NCI-H460 (cell line): ENCODE measurements at places on chromosomes 1 and 21. TPM values are rescaled to one million over a fixed set of nuclear protein-coding genes. Genes with fewer than 3 reads are reported as not detected.

HHIPL2 gene
- total RNA-seq, result 24.7 and 26.0 TPM in 2 replicates

EDARADD gene
- total RNA-seq, result 0.12 and 0.52 TPM in 2 replicates

CHML gene
- total RNA-seq, result 61.6 and 70.9 TPM in 2 replicates

TFF2 gene
- total RNA-seq, result not detected in 2 replicates

GJA9 gene
- total RNA-seq, result not detected in 2 replicates

DNA sequence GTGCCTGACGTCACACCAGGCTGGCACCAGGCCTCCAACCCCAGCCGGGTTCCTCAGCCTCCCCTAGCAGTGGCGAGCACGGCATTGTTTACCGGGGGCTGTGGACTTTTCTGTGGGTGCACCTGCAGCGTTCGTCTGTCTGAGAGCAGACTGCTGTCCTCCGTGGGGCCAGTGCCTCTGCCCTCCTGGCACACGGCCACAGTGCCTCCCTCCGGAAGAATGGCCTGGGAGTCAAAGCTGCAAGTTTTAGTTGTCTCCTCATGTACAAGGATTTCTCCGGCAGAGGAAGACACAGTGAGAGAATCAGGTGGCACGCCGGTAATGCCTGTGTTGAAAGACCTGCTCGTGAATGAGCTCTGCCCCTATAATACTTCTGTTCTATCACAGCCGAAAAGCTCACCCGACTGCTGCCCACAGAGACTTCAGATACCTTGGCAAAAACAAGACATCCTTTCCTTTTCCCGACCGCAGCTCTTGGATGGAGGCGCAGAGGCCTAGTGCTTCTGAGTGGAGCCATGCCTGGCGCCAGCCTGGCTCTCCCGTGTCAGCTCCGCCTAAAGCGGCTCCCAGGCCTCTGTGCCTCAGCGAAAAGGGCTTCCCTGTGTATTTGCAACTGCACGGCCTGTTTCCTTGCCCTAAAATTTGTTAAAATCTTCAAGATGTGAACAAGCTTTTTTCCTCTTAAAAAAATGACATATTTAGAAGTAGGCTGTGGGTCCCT lies 71.4 kb downstream of the AGPAT3 start:
- no peak for DNase-seq

- DNase-seq, result no peak
Observed at GRCh38 chr1:47384083-47384482, 32.0 kb upstream of the FOXE3 start.

DNA sequence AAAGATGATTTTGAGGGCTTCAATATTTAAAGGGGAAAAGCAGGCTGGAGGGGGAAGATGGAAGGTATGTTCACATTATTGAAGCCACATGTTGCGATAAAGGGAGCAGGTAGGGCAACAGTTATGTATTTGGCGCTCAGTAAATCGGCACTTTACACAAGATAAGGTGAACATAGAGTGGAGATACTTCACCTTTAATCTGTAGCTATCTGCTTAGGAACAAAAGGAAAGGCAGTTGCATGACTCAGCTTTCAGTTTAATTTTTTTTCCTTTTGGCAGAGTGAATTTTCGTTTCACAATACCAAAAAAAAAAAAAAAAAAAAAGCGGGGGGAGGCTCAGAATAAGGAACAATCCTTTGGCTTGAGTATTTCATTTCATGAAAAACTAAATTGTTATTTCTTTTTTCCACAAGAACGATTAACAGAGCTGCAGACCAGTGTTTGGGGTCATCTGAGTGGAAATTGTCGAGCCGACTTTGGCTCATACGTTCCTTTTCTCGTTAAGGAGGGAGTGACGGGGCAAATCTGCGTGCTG lies 1.1 kb upstream of the COQ8A start:
- no peak for DNase-seq
